ENCODE measurements at places on chromosomes 12 and 14.

DNA sequence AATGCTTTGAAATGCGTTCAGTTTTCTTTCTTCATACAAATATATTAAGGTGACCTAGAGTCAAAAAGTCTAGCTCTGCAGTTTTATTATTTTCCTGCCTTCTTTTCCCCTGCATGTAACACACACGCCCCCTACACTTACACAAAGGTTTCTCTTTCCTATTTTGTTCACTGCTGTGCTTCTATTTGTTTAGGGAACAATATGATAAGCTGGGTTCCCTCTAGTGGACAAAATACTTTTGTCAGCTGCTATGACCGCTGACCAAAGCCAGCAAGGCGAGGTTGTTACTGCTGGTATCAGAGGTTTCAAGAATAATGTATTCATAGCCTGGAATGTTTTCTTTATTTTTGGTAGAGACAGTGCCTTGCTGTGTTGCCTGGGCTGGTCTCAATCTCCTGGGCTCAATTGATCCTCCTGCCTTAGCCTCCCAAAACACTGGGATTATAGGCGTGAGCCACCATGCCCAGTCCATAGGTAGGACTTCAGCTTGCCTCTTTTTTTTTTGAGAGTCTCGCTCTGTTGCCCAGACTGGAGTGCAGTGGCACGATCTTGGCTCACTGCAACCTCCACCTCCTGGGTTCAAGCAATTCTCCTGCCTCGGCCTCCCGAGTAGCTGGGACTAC, 33.4 kb downstream of the FNTB start:
- no peak for DNase-seq

- no peak for DNase-seq
These were observed 212.1 kb upstream of the FKBP4 start for GRCh38 chr12:2582631-2583030.

- no peak for DNase-seq
These were observed 432.6 kb downstream of the LRIG3 start for GRCh38 chr12:58487678-58488161.

- no peak for DNase-seq
These were observed 28.2 kb downstream of the NEK9 start for GRCh38 chr14:75098682-75099081.

DNA sequence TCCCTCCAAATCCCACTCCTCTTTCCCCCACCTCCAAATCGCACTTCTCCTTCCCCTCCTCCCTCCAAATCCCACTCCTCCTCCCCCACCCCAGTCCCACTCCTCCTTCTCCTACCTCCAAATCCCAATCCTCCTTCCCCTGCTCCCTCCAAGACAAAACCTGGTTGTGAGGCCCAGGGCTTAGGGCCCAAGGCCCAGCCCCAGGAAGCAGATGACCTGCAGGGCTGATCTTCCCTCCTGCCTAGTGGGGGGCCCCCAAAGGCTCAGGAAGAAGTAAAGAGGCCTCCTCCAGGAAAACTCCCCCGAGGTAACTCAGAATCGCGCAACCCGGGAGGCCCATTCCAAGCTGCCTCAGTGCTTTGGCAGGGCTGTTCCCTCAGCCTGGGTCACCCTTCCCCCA, 34.4 kb downstream of the NCOR2 start:
- no peak for DNase-seq

- no peak for DNase-seq
These were observed 16.5 kb downstream of the MORN3 start for GRCh38 chr12:121652767-121653497.

GRCh38 chr12:107330831-107331431, 237.6 kb upstream of the CRY1 start:
- no peak for DNase-seq

GRCh38 chr14:56170877-56171422, 52.7 kb downstream of the PELI2 start:
- no peak for DNase-seq

- no peak for DNase-seq
These were observed 46.7 kb downstream of the EML5 start for GRCh38 chr14:88746052-88746451.

- no peak for DNase-seq
These were observed 73.7 kb downstream of the ANKS1B start for GRCh38 chr12:99911081-99911480.

GRCh38 chr14:72781561-72782508, 112.1 kb downstream of the DPF3 start:
- DNase-seq = no peak

DNA sequence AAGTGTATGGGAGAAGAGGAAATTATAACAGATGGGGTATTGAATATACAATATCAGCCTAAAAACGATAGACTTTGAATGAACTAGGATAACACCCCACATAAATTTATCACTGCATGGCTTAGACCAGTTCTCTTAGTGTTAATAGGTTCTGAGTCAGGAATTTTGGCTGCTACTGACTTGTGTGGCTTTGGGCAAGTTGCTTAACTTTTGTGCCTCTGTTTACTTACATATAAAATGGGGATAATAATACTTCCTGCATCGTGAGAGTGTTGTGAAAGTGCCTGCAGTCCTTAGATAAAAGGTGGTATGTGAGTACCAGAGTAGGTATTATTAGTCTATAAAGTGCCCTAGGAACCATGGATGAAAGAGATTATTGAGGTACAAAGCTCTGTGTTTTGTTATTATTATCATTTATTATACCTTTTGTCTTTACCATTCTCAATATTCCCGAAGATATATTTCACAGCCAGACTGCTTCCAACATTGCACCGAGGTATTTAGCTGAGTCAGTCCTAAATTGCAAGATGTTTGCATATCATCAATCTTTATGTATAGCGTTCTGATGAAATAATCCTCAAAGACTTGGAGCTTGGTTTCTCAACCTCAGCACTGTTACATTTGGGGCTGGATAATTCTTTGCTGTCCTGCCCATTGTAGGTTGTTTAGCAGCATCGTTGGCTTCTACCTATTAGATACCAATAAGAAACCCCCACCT, 2.3 kb upstream of the PAWR start:
- DNase-seq = no peak

- DNase-seq = no peak
These were observed 43.3 kb downstream of the GIT2 start for GRCh38 chr12:109952873-109953272.

GRCh38 chr12:116609319-116610114, 50.3 kb downstream of the MAP1LC3B2 start:
- no peak for DNase-seq

DNA sequence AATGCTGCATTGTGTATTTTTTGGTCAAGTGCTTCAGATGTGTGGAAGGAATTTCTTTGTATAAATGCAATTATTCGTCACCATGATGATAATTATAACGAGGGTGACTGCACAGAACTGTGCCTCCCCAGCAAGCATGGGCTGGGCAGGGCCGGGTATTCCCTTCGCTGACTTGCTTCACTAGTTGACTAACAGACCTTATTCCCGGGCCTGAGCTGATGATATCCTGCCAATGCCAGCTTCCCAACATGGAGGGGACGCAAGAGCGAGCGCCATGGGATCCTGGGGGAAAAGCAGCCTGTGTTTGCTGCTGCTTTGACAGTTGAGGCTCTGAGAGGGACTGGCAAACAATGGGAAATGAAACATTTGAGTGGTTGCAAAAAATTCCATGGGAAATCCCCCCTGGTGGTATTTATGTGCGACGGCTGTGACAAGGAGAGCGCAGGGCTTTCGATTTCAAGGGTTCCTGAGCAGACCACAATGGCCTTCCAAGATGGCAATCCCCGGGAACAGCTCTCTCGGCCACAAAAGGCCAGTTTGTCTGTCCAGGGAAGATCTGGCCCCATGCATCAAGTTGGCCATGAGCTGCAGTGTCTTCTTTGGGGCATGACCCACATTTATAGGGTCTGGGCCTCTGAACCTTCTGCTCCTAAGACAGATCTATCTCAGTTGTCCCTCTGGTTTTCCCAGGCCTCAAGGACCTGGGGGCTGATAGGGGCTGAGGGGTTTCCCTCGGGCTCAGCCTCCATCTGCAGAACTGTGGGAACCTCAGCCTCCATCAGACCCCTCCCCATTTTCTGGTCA, 21.9 kb upstream of the MAP1LC3B2 start:
- DNase-seq = no peak

GRCh38 chr14:69270795-69271708, 11.1 kb downstream of the GALNT16 start:
- no peak for DNase-seq

- DNase-seq = no peak
These were observed 175.9 kb upstream of the C14orf180 start for GRCh38 chr14:104403421-104404220.

DNA sequence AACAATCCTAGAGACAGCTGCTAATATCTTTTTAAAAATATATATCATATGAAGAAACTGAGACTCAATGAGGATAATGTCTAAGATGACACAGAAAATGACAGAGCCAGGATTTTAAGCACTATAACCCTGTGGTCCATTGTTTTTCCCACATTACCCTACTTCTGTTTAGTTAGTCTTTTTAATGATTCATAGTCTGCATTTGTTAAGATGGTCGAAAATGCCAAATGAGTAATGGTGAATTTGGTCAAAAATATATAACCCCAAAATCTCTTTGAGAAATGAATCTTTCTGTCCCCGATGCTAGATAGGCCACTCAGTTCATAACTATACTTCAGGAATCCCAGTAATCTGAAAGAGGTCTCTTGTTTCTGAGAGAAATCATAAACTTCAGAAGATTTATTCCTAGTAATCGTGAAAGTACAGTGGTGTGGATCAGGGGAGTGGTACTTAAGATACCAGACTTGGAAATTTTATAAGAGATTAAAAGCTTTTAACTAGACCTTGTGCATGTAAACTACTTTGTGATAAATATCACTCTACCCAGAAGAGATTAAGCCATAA, 10.8 kb downstream of the RTRAF start:
- no peak for DNase-seq

GRCh38 chr14:58353516-58354299, 42.0 kb upstream of the TOMM20L start:
- DNase-seq = no peak

- no peak for DNase-seq
These were observed 98.3 kb downstream of the TTC7B start for GRCh38 chr14:90717916-90718315.

GRCh38 chr12:112627851-112628250, 163.7 kb upstream of the RPH3A start:
- no peak for DNase-seq

GRCh38 chr12:132407451-132407961, 78.1 kb upstream of the GALNT9 start:
- no peak for DNase-seq

DNA sequence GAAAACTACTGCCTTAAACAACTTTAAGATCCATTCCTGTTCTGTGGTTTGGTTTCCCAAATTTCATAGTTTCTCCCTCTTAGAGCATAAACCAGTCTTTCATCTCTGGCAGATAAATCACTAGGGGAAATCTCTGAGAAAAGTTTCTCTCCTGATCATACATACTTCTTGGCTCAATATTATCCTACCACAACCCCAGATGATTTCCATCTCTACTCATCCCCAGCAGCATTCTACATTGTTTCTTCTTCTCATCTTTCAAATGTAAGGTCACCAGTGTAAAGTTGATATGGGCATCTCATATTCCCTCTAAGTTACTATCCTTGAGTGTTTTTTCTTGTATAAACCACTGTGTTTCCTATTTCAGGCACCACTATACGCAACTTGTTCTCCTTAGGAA, 45.9 kb upstream of the PLEKHG7 start:
- DNase-seq = no peak

DNA sequence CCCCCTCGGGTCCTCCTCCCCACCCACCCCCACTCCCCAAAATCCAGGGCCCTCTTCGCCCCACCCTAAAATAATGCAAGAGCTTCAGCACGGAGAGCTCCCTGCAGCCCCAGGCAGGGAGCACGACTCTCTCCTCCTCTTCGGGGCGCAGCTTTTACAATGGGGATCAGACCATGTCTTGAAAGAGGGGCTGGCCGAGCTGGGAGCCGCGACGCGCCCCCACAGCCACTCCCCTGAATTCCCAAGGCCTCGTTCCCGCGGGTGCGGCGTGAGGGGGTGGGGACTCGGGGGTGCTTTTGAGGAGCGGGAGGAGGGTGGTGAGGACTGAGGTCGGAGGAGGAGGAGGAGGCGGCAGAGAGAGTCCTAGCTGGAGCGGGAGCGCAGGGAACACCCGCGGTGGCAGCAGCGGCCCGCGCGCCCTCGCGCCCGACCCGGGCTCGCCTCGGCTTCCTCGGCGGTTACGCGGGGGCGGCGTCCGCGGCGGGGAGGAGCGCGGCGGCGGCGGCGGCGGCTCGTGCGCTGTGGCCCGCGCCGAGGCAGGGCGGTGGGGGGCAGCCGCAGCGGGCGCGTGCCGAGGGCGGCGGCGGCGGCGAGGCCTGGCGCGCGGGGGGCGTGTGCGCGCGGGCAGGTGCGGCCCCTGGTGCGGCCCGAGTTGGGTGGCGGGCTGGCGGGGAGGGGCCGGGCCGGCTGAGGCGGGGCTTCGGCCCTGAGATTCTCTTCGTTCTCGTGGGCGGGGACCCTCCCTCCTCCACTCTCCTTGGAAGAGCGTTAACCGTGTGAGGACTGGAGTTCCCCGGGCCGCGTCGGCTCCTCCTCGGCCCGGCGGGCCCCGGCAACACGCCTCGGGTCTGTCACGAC, at the start of gene ANKS1B:
Gene ANKS1B, minus strand, starts transcription at position 666 of the 858 bp plus-strand sequence. CDS start 699 bp downstream, outside the sequence.
- DNase-seq = no peak

- no peak for DNase-seq
These were observed 28.7 kb downstream of the NKX2-8 start for GRCh38 chr14:36553656-36554260.

GRCh38 chr12:77120156-77121085, 55.1 kb upstream of the E2F7 start:
- no peak for DNase-seq

DNA sequence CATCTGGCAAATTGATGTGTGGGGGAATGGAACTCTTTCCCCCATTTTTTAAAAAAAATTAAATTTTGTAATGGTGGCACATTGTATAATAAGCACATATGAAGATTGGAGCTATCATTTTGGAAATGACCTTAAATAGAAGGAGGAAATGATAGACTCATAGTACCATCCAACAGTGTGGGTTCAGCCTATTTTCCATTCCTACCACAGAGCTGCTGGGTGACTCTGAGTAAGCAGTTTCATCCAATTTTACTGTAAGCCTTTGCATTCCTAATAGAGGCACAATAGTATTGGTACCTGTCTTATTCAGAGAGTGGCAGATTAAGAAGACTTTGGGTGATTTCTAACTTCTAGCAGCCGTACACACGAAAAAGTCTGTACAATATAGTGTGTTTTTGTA, 304.5 kb downstream of the RAD51B start:
- no peak for DNase-seq

DNA sequence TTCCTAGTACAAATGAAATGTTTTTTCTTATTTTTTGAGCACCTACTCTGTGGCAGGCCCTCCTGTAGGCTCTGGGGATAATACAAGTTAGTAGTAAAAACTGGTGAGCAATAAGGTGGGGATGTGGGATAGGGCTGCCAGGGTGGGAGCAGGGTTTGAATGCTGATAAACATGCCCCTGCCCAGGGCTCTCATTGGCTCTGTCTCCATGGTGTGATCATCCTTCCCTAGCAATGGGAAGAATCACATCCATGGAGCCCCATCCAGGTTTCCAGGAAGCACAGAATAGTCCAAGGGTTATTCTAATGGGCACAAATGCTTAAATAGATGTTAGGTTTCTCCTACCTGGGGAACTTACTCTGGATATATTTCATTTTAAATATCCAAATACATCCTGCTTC, 45.5 kb downstream of the GIT2 start:
- no peak for DNase-seq

Measured in stimulated activated CD4-positive, alpha-beta T cell treated with anti-CD3 and anti-CD28 coated beads, TNF-alpha, amount 100 ng/mL, for 4 hours (primary cell).